Activated T-cell treated with anti-CD3 and anti-CD28 coated beads for 1 hour (primary cell): ENCODE measurements at places on chromosomes 1 and 21.

- DNase-seq = no peak
These were observed 198.1 kb downstream of the SLC35F3 start for GRCh38 chr1:234102583-234102982.

GRCh38 chr1:32179193-32179442, 357 bp upstream of the TXLNA start:
- DNase-seq = no peak

- DNase-seq = no peak
These were observed 92.9 kb downstream of the UBIAD1 start for GRCh38 chr1:11365744-11366387.

DNA sequence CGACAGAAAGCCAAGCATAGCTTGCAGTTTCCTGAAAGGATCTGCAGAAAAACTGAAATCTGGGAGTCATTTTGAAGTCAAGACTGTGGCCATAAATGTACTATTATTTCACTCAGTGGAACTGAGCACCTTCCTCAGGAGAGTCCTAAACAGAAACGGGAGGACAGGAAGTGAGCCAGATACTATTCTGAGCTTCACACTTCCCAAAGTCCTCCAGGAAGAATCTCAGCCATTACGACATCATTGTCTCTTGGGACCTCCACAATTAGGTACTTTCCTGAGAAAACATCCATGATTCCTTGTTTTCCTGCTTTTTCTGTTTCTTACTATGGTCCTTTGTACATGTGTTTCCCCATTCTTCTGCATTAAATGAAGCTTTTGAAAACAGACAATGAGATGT, 299.2 kb upstream of the USP25 start:
- no peak for DNase-seq

DNA sequence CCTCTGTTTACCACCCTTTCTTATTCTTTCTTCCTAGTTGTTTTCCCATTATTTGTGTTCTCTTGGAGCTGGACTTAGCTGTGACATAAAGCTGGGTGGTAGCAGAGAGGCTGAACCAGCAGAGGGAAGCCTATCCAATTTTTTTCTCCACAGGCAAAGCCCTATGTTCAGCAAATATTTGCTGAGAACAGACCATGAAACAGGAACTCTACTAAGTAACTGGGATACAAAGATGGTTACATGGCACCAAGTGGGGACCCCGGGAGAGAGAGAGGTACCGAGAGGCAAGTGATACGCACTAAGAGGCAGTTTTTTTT, 6.6 kb downstream of the CFAP141 start:
- DNase-seq = no peak

DNA sequence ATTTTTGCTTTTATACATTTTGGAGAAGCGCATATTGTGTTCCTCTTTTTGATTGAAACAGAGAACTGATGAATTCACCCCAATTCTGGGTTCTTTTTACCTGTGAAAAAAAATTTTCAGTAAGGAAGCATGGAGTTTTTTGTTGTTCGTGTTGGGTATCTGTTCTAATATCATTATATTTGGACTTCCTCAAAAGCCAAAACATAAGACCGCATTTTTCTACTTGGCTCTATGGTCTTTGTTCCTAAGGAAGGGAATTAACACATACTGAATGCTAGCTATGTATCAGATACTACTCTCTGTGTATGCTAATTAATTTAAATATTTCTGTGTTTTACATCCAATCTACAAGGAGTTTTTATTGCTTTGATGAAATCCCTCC, 12.9 kb downstream of the EPB41 start:
- DNase-seq = no peak
